ENCODE measurements at places on chromosomes 4 and X. TPM values are rescaled to one million over a fixed set of nuclear protein-coding genes. Genes with fewer than 3 reads are reported as not detected.

DNA sequence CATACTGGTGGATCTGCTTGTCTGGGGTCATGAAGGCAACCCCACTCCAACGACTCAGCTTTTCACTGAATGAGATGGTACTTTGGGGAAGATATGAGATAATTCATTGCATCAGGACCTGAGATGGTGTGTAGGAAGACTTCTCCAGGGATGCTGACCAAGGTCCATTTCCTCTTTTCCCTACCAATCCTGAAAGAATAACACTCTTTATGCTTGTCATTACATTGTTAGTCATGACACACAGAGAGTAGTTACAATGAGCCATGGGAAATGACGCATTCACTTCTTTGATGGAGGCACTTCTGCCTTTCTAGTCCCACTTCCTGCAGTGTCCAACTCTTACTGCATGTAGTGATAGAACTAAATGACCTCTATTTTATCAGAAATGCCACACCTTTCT is 58.6 kb downstream of the AREG start:
- DNase-seq, result no peak

CLDN34 gene
- polyA plus RNA-seq, result 0.18 TPM

- no peak for DNase-seq
Measured at GRCh38 chrX:68694435-68695205, 47.2 kb downstream of the STARD8 start.

GRCh38 chr4:156771171-156771837 is 200.3 kb downstream of the PDGFC start:
- DNase-seq, result no peak

- peak; percentile 43 for DNase-seq
Measured at GRCh38 chrX:38654302-38654701, 93.0 kb downstream of the TSPAN7 start.

DNA sequence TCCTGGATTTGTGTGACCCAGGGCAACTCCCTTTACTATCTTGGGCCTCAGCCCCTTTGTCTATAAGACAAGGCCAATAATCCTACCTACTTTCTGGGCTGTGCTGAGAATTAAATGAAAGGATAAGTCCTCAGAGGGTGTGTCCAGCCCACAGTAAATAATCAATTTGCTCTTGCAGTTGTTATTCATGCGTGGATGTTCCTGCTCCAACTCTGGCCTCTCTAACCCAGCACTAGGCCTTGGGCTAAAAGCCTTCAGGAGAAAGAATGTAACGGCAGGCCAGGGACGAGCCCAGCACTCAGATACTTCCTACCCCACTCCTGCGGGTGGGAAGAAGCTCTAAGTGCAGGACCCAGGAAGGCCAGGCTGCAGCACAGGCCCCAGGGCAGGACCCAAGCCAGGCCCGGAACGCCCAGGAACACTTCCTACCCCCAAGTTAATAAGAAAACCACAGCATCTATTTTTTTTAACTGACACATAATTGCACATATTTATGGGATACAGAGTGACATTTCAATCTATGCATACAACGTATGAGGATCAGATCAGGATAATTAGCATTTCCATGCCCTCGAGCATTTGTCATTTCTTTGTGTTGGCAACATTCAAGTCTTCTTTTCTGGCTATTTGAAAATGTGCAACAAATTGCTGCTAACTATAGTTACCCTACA is 179.6 kb upstream of the RBPJ start:
- DNase-seq, result no peak

DNA sequence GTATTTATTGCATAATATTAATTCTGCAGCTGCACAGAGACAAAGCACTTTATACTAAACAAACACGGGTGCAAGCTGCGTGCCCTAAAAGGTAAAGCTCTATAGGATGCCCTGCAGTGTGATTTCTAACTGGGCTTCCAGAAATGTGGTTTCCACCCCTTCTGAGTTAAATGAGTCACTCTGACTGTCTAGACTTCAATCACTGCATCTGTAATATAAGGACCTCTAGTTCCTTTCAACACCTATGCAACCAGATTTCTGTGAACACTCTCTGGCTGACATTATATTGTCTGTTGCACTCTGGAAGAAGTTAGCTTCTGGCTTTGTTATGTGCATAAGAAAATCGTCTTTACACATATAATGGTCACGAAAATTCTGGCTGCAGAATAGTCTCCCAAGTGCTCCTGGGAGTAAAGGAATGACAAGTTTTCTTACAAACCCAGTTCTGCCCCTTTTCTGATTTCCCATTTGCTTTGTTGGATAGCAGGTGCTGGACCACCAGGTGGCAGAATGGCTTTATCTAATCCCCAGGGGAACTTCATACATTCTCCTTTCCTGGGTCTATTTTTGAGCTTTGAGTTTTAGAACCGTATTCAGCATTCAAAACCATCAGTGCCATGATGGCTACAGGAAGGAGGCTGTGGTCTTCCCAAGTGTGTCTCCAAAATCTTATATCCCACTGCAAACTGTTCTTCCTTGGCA is 842.2 kb downstream of the STIM2 start:
- DNase-seq, result no peak

DNA sequence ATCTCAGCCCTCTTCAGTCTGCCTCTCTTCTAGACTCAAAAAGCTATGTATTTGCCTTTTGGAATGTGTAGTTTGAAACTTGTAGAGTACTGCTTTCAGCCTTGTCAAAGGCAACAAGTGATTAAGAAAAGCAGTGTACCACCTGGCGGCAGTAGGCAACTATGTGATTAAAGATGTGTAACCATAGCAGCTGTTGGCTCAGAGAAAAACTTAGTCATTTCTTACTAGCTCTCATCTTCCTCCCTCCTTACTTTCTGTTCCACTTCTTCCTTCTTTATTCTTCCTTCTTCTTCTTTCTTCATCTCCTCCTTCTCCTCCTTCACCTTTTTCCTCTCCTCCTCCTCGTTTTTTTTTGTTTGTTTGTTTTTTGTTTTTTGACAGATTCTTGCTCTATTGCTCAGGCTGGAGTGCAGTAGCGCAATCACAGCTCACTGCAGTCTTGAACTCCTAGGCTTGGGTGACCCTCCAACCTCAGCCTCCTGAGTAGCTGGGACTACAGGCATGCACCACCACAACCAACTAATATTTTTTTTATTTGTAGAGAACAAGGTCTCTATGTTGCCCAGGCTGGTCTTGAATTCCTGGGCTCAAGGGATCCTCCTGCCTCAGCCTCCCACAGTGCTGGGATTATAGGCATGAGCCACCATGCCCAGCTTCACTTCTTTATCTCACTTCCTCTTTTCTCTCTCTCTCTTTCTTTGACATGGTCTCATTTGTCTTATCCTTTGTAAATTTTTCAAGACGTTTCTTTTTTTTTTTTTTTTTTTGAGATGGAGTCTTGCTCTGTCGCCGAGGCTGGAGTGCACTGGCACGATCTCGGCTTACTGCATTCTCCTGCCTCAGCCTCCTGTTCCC is 32.6 kb downstream of the ABHD18 start:
- DNase-seq, result no peak

- DNase-seq, result no peak
Measured at GRCh38 chr4:43331226-43332051, 438.9 kb downstream of the GRXCR1 start.

DNA sequence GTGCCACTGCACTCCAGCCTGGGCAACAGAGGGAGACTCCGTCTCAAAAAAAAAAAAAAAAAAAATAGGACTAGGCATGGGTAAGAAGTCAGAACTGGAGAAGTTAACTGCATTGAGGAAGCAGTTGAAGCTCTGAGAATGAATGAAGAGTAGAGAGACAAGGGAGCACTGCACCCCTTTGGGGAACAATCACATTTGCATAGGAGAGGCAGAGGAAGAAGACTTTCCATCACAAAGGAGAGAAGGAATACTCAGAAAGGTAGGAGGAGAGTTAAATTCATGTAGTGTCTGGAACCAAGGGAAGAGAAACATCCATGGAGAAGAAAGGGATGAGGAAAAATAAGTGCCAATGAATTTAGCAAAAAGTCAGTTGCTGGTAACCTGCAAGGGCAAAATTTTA is 72.4 kb downstream of the GPC3 start:
- DNase-seq, result no peak

CENPC gene
- 38.1 TPM for polyA plus RNA-seq

YY2 gene
- polyA plus RNA-seq, result 3.2 TPM

DNA sequence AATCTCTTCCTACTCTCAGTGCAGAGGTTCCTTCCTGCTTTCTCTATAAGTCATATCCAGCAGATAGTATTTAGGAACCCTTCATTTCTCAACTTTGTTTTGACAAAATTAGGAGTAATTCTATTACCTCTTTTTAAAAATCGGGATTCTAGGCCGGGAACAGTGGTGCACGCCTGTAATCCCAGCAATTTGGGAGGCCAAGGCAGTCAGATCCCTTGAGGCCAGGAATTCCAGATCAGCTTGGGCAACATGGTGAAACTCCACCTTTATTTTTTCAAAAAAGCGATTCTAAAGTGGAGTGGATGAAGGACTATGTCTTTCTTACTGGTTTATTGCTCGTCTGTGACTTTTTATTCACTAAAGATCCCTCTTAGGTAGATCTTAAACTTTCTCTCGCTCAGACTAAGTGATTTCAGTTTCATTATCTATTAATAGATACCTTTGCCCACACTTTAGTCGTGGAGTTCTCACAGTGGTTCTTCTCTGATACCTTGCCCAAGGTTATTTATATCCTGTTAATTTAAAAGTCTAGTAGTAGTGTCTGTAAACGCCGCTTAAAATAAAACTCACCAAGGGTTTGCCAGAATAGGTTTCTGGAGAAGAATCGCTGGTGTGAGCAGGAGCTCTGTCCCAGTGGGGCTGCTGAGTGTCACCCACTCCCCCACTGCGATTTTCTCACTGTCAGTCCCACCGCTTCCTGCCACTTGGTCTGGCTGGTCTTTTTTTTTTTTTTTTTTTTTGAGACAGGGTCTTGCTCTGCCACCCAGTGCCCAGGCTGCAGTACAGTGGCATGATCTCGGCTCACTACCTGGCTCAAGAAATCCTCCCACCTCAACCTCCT is 27.0 kb upstream of the TMEM131L start:
- no peak for DNase-seq

- DNase-seq, result no peak
Measured at GRCh38 chr4:94284889-94285288, 57.7 kb downstream of the HPGDS start.

NSUN7 gene
- polyA plus RNA-seq, result 20.2 TPM

- no peak for DNase-seq
Measured at GRCh38 chrX:13170966-13171558, 126.6 kb upstream of the FAM9C start.

KLHL5 gene
- 48.2 TPM for polyA plus RNA-seq

- peak; percentile 0 for DNase-seq
Measured at GRCh38 chr4:130808492-130808891, 1712.5 kb downstream of the C4orf33 start.

DNA sequence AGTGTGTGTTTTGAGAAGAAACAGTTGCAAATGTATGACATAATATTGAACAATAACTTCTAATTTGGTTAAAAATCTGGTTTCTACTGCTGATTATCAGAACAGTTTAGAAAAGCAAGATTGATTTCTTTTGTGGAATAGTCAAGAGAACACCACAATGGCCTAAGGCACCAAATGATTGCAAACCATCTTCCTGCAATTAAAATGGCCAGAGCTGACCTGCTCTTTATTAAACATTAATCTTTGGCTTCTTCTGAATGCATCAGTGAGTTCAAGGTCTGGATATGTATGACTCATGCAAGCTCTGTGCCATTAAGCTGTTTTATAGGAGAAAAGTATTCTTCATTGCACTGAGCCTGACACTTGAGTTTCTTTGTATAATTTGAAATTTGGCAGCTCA is 107.8 kb upstream of the PDHA2 start:
- DNase-seq, result peak; percentile 25

GRCh38 chr4:147839200-147839599 is 107.3 kb downstream of the ARHGAP10 start:
- no peak for DNase-seq

GASK1B gene
- polyA plus RNA-seq, result 35.5 TPM

GRCh38 chrX:130741151-130741550 is 161.9 kb downstream of the ENOX2 start:
- DNase-seq, result no peak

DNA sequence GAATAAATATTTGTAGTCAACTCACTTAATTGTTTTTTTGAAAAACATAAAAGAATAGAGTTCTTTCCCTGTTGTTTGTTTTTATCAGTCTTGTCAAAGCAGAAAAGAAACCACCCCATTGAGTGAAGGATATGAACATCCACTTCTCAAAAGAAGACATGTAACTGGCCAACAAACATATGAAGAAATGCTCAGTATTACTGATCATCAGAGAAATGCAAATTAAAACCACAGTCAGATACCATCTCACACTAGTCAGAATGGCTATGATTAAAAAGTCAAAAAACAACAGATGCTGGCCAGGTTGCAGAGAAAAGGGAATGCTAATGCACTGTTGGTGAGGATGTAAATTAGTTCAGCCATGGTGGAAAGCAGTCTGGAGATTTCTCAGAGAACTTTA is 326.1 kb upstream of the EMCN start:
- no peak for DNase-seq

HSFX2 gene
- 1.0 TPM for polyA plus RNA-seq

CCNG2 gene
- 155 TPM for polyA plus RNA-seq

PSAPL1 gene
- polyA plus RNA-seq, result not detected

RENBP gene
- 20.7 TPM for polyA plus RNA-seq

DNA sequence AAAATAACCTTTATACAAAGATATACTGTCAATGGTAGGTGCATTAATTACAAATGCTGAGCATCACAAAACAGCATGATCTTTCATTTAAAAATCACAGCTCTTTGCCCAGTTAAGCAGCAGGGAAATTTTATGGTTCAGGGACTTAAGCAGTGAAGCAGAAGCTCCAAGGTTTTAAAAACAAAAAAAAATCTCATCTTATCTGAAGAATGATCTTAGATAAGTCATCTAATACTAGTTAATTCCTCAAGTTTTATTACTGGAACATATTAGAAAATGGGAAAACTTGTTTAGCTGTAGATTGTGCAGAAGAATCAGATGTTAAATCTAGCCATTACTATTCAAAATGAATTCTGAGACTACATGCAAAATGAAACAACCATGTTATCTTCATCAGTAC is 289.9 kb downstream of the GASK1B start:
- no peak for DNase-seq

FGB gene
- 12.3 TPM for polyA plus RNA-seq

DNA sequence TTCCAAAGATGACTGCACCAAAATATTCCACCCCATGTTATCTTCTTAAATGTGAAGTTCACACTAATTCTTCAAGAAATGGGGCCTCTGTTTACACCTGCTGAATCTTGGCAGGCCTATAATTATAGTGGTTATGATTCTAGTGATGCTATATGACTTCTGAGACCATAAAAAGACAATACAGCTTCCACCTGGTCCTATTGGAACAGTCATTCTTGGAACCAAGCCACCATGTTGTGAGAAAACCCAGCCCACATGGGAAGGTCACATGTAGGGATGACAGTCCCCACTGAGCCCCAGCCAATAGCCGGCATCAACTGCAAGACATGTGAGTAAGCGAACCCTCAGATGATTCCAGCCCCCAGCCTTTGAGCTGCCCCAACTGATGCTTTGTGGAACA is 587.5 kb downstream of the MID1IP1 start:
- DNase-seq, result no peak

UGT8 gene
- 60.2 TPM for polyA plus RNA-seq

GRCh38 chr4:94544811-94545210 is 93.1 kb downstream of the PDLIM5 start:
- DNase-seq, result no peak

IBSP gene
- not detected for polyA plus RNA-seq

PABPC1L2A gene
- not detected for polyA plus RNA-seq

ZNF280C gene
- 10.2 TPM for polyA plus RNA-seq

NXF2B gene
- polyA plus RNA-seq, result 1.8 TPM
